ENCODE measurements at places on chromosomes 16 and 17.

- no peak for DNase-seq
Observed at GRCh38 chr17:46877466-46877865, 26.1 kb downstream of the WNT9B start.

- DNase-seq, result no peak
Observed at GRCh38 chr16:70778901-70779309, 22.1 kb downstream of the VAC14 start.

DNA sequence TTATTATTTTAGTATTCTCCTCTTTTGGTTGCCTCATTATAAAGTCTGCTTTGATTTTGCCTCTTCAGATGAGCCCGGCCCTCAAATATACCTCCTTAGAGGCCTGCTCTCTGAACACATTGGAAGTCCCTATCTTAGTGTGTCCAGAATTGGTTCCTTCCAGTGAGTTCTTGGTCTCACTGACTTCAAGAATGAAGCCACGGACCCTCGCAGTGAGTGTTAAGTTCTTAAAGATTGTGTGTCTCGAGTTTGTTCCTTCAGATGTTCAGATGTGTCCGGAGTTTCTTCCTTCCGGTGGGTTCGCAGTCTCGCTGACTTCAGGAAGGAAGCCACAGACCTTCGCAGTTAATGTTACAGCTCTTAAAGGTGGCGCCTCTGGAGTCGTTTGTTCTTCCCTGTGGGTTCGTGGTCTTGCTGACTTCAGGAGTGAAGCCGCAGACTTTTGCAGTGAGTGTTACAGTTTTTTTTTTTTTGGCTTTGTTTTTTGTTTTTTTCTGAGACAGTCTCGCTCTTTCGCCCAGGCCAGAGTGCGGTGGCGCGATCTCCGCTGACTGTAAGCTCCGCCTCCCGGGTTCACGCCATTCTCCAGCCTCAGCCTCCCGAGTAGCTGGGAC lies 45.8 kb upstream of the NOS2 start:
- DNase-seq, result no peak

DNA sequence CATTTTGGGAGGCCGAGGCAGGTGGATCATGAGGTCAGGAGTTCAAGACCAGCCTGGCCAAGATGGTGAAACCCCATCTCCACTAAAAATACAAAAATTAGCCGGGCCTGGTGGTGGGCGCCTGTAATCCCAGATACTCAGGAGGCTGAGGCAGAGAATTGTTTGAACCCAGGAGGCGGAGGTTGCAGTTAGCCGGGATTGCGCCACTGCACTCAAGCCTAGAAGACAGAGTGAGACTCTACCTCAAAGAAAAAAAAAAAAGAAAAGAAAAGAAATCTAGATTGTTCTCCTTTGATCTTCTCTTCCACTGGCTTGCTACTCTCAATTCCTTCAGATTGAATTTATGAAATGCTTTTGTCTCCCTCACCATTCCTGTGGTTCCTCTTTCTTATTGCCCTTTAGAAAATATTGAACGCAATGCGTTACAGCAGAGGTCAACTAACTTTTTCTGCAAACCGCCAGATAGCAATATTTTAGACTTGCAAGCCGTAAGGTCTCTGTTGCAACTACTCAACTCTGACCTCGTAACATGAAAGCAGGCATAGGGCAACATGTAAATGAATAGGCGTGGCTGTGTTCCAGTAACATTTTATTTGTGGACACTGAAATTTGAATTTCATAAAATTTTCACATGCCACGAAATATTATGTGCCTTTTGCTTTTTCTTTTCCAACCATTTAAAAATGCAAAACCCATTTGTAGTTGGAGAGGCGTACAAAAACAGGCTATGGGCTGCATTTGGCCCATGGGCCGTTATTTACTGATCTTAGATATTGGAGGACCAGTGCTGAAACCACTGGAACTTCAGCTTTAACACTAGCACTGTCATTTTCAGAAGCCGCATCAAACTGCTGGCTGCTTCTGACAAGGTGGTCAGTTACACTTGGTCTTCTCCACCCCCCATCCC lies 24.8 kb downstream of the PITPNC1 start:
- DNase-seq, result no peak

DNA sequence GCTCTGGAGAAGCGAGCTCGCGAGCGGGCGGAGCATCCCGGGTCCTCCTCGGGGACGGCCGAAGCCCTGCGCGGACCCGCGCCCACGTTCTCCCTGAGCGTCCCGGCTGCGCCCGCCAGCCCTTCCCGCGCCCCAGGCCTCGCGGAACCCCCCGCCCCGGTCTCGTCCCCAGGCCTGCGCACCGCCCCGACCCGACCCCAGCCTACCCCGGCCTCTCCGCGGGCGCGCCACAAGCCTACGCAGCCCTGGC lies 159 bp downstream of the USP36 start:
- DNase-seq, result no peak

GRCh38 chr17:73985466-73986015 lies 217.9 kb upstream of the RPL38 start:
- DNase-seq, result no peak

GRCh38 chr16:69894676-69895075 lies 56.5 kb upstream of the CLEC18A start:
- DNase-seq, result no peak

- no peak for DNase-seq
Observed at GRCh38 chr17:17353625-17354484, 50.7 kb downstream of the NT5M start.

DNA sequence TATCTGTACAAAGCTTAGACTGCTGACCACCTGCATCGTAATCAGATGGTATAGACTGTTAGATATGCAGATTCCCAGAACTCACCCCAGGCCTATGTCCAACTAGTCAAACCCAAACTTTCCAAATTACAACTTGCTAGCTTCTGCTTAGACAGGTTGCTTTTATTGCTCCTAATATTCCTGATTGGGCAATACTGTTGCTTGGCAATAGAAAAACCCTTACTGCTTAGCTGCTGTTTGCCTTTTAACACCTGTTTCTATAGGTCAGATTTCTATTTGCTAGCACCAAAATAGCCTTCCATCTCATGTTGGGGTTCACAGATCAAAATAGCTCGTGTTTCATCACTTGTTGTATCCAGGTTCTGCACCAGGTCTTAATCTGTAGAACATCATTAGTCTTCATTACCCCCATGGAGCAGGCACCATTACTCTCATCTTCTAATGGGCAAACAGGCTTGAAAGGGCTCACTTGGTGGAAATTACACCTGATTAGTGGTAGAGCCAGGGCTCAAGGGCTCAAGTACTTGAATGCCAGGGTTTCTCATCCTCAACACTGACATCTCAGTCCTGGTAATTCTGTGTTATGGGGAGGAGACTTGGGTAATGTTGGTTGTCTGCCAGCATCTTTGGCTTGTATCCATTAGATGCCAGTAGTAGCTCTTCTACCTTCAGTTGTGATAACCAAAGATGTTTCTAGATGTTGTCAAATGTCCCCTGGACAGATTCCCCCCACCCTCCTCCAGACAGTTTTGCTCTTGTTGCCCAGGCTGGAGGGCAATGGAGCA lies 2.7 kb downstream of the ZP2 start:
- no peak for DNase-seq

- DNase-seq, result no peak
Observed at GRCh38 chr17:40450175-40450574, 6.9 kb downstream of the IGFBP4 start.

DNA sequence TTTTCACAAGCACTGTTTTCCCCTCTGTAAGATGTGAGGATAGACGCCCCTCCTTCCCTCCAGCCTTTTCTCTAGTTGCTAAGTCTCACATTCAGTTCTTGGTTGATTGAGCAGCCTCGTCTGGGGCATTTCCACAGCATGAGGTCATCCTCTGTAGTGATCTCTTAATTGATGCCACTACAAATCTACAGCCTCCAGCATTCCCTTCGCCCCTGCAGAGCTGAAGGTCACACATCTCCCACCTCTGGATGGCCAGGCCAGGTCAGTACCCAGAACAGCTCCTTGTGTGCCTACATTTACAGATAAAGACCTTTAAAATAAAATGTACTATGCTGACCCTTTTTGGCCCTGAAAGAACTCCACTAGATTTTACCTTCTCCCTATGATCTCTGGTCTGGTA lies 32.5 kb upstream of the CDH11 start:
- no peak for DNase-seq

GRCh38 chr17:80592243-80592642 lies 47.6 kb downstream of the RPTOR start:
- no peak for DNase-seq

GRCh38 chr16:66357523-66357928 lies 9.0 kb upstream of the CDH5 start:
- DNase-seq, result no peak

- no peak for DNase-seq
Observed at GRCh38 chr16:67734731-67735201, 15.7 kb upstream of the GFOD2 start.

DNA sequence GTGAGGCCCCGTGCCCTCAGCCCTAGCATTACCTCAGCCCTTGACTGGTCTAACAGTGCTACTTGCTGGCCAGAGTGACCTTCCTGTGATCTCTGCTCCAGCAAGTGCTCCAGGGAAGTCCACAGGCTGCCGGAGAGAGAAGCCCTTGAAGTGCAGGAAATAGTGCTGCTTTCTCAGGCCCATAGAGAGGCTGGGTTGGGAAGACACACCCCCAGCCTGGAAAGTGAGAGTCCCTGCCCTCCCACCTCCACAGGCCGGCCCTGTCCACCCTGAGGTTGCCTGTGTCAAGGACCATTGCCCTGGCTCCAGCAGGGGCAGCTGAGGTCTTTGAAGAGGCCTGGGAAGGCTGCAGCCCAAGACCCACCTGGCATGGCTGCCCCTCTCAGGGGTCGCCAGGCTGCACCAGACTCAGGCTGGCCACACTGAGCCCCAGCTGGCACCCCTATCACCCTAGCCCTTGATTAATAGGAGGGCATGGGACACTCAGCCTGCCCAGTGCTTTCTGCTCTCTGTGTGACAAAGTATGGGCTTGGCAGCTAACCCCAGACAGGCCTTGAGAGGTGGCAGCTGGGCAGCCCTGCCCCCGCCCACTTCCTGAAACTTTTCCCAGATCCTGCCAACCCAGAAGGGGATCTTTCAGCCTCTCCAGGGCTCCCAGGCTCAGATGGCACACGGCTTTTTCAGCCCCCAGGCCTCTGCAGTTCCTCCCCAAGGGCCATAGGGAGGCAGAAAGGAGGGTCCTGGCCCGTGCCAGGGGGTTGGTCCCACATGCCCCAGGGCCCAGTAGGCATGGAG lies 21.7 kb downstream of the ATP6V0D1 start:
- DNase-seq, result no peak

DNA sequence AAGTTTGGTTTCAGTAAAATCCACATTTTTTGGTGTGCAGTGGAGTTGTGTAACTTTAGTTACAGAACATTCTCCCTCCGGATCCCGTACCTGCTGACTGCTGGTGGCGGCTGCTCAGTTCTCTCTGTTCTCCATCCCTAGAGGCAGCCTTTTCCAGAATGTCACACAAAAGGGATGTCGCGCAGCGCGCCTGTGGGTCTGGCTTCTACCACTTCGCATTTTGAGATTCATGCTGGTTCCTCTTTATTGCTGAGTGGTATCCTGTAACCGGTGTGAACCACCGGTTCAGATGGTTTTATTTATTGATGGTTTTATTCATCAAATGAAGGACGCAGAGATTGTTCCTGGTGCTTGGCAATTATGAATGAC lies 981 bp upstream of the CEP131 start:
- DNase-seq, result no peak

GRCh38 chr16:78882751-78883150 lies 717.8 kb downstream of the MAF start:
- no peak for DNase-seq

Data from Panc1 (cell line).